ENCODE measurements at places on chromosomes 6 and 20. TPM values are rescaled to one million over a fixed set of nuclear protein-coding genes. Genes with fewer than 3 reads are reported as not detected.

SOX12 gene
- 23.1 TPM for total RNA-seq

SMIM13 gene
- total RNA-seq, result 14.1 TPM

SLC17A3 gene
- not detected for total RNA-seq

EYA4 gene
- total RNA-seq, result not detected

FAM83B gene
- total RNA-seq, result not detected

OR12D3 gene
- total RNA-seq, result not detected

PSORS1C2 gene
- total RNA-seq, result not detected

CLPSL2 gene
- total RNA-seq, result not detected

MLN gene
- total RNA-seq, result not detected

NKX2-2 gene
- not detected for total RNA-seq

CGA gene
- 0.77 TPM for total RNA-seq

FKBP1C gene
- 0.77 TPM for total RNA-seq

GRCh38 chr6:45127185-45127584 lies 200.9 kb upstream of the RUNX2 start:
- no peak for DNase-seq

GRCh38 chr6:105458551-105458950 lies 55.7 kb upstream of the PREP start:
- DNase-seq, result no peak

DNA sequence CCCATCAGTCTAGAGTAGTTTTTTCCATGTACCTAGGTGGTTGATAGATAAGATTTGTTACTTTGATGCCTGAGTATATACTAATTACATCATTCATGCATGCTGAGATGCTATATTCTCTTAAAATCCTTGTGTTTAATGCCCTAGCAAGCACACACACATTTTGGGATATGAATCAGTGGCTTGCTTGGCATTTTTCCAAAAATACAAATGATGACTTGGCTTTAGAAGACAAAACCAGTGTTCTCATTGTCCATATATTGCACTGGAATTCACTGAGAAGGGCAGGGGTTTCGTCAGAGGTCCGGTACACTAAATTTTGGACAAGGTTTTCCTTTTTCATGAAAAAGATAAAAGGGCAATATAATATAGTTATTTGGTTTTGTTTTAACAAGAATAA lies 24.9 kb downstream of the GTPBP2 start:
- DNase-seq, result peak; percentile 80

DNA sequence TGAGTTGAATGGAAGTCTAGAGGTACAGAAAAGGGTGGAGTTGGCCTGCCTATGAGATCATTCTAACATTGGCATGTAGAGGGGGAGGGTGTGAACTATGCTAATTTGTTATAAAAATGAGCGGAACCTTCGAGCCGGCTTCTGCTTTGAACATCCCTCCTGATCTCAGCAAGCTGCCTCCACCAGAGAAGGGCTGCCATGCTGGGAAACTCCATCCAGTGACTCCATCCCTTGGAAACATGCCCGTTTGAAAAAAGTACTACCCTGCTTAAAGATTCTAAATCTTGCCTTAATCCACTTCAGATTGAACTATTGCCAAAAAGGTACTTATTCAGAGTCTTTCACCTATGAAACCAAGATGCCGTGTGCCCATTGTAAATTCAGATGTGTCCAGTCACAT lies 43.6 kb upstream of the TMEM170B start:
- no peak for DNase-seq

GRCh38 chr6:104473021-104473429 lies 386.7 kb downstream of the HACE1 start:
- DNase-seq, result no peak

GRCh38 chr6:35199866-35200265 lies 13.9 kb upstream of the SCUBE3 start:
- no peak for DNase-seq

GRCh38 chr6:166781331-166781730 lies 154.3 kb upstream of the RPS6KA2 start:
- no peak for DNase-seq

DNA sequence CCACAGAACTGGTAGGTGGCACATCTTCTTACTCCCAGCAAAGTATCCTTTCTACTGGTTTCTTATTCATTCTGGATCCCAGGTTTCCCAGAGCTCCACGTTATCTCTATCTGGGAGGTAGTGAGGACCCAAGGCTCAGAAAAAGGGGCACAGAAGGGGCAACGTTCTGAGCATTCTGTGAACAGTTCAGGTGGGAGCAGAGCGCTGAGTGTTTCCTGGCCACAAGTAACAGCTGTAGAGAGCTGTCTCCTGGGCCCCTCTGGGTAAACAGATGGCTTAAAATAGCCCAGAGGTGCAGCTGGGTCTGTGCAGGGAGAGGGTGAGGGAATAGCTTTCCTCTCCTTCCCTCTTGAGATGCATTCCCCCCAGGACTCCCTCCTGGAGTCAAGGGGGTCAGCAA lies 2.1 kb downstream of the APOBEC2 start:
- no peak for DNase-seq

- no peak for DNase-seq
These were observed 71.0 kb downstream of the SOX4 start for GRCh38 chr6:21664314-21665109.

GRCh38 chr6:72703093-72703492 lies 81.2 kb downstream of the KCNQ5 start:
- DNase-seq, result no peak

DNA sequence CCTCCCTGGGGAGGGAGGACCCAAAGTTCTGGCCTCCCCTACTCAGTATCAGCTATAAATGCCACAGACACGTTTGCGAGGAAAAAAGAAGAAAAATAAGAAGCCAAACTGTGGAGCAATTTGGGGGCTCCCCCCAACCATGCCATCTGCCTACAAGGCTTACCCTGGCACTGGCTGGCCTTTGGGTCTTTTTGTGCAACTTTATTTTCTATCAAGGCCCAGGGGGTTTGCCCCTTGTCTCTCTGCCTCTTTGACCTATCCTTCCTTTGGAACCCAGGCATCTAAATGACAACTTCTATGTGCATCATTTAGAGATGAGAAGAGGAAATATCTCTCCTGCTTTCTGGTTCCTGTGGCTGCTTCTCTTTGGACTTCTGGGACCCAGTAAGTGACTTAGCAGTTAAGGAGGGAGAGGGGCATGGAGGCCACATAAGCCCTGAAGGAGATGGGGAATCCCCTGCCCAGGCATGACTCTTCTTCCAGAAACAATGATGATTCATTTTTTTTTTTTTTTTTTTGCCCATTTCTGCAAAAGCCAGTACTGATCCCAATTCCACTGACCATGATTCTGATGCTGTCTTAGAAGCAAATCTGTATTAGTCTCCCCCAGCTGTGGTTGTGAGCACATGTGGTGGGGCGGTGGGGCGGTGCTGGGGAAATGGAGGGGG lies at the start of gene MUC22:
Gene MUC22 (plus strand): TSS at position 82 of the 668 bp plus-strand sequence. CDS start 233 bp downstream, at position 315.
- DNase-seq, result no peak

DNA sequence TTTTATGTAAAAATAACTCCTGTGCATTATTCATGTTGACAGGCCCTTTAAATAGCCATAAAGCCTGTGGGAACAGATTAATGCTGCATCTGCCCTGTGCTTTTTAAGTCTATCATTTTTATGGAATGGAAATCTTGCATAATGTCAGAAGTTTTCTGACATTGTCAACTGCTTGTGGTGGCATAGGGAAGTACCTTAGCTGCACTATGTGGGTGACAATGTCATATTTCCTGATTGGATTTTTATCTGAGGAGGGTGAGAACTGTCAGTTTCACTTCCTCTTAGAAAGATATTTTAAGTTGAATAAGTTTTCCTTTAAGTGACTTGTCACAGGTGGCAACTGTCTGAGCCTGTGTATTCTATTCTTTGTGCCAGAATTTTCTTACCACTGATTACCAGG lies 267.9 kb downstream of the PLCB1 start:
- no peak for DNase-seq

DNA sequence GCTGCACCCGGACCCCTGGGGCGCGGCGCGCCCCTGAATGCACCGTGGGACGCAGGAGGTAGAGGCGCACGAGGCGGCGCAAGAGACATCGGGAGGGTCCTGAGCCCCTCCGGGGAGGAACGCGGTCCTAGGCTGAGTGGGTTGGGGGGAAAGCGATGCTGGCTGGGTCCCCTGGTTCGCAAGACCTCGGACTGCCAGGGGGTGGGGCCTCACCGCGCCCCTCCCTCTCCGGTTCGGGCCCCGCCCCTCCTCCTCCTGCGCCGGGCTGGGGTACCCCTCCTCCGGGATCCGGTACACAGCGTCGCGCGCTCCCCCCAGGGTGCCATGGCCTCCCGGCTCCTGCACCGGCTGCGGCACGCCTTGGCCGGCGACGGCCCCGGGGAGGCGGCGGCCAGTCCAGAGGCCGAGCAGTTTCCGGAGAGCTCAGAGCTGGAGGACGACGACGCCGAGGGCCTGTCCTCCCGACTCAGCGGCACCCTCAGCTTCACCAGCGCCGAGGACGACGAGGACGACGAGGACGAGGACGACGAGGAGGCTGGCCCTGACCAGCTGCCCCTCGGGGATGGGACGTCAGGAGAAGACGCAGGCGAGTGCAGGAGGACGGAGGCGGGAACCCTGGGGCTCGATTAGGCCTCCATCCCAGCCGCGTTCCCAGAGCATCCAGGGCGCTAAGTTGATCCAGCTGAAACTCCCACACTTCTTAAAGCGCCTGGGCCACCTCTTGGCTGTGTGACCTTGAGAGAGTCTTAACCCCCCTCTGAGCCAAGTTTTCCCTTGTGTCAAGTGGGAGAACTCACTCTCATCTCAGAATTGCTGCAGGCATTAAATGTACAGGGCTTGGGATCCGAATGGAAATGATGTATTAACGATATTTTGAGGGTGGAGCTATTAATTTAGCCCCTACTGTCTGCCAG lies 541 bp downstream of the SNX21 start:
- DNase-seq, result no peak

DNA sequence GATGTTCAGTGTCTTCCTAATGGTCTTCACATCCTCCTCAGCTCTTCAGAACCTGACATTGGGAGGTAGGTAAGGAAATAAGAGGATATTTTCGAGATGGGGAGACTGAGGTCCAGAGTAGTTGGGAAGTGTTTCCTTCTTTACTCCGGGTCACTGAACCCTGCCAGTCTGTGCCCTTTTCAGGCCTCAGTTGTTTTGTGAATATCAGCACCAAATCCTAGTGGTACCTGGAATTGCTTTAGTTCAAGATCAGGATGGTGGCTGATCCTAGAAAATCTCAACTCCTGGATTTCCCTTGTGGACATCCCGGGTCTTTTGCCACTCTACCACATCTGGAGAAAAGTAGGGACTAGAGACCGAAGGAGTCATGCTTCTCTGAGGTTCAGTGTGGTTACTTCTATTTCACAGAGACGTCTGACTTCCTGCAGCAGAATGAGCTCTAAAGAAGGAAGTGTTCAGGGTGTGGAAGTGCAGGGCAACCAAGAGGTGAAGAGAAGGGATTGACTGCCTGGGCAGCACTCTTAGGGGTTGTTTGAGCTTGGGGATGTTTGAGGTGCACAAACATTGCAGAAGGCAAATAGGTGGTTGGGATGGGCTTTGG lies 995 bp downstream of the STK4 start:
- DNase-seq, result peak; percentile 25
